ENCODE measurements at places on chromosomes 2 and 18. TPM values are rescaled to one million over a fixed set of nuclear protein-coding genes. Genes with fewer than 3 reads are reported as not detected.

CAVIN2 gene
- not detected for total RNA-seq

DIS3L2 gene
- 39.8 TPM for total RNA-seq

DNA sequence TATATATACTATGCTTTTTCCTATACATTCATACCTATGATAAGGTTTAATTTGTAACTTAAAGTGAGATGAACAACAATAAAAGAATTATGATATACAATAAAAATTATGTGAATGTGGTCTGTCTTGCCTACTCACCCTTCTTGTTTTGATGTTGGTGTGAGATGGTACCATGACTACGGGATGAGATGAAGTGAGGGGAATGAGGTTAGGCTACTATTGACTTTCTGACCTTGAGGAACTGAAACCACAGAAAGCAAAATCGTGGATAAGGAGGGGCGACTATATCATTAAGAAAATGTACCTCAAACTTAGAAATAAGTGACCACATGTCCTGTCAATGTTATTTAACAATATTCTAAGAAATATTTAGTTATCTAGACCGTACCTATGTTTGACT lies 103.9 kb upstream of the PPP1CB start:
- DNase-seq, result no peak

DNA sequence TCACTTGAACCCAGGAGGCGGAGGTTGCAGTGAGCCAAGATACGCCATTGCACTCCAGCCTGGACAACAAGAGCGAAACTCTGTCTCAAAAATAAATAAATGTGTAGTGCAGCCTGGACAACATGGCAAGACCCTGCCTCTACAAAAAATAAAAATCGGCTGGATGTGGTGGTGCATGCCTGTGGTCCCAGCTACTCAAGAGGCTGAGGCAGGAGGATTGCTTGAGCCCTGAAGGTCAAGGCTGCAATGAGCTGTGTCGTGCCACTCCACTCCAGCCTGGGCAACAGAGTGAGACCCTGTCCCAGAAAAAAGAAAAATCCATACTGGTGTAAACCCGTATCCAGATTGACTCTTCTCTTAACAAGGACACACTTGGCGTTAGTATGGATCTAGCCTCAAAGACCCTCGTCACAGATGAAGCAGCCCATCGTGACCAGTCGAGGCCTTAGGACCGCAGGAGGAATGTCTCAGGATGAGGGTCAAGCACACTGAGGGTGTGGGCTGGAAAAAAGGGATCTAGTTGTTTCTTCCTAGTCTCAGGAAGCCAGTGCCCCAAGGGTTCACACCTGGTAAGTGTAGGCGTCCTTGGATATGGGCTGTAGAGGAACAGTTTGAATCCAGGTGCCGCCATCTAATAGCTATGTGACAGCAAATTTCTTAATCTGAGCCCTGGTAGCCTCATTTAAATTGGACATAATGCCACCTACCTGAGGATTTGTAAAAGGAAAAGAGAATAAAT lies 4.0 kb upstream of the GPBAR1 start:
- DNase-seq, result no peak

DNA sequence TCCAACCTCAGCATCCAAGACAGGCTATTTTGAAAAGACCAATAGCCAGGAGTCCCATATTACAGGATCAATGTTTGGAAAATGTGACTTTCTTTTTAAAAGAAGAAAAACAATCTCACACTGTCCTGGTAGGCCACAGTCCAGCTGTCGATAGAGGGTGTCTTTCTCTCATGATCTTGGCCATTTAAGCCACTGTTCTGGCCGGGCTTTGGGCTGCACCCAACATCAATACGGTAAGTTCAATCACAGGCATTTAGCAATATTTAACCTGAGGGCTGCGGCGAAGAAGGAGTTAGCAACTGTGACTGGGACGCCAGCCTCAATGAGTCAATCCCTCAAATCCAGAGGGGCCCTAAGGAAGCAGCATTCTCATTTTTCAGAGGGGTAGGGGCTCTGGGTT lies 69.0 kb downstream of the CELF4 start:
- DNase-seq, result no peak

DNA sequence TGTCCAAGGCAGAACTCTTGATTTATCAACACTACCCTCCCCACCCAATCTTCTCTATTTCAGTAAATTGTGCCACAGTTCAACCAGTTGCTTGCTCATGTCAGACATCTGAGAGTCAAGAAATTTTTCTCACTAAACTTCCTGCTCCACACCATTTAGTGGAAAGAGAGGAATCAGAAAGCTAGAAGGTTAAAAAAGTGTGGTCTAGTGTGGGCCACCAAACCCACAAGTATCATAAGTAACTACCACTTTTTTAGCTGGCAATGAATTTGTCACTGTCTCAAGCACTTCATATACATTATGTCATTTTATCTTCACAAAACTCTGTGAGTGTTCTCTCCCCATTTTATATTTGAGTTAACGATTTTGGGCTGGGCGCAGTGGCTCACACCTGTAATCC lies 16.6 kb upstream of the MSTN start:
- no peak for DNase-seq

- DNase-seq, result no peak
Observed at GRCh38 chr2:144650907-144651306, 131.0 kb upstream of the ZEB2 start.

DNA sequence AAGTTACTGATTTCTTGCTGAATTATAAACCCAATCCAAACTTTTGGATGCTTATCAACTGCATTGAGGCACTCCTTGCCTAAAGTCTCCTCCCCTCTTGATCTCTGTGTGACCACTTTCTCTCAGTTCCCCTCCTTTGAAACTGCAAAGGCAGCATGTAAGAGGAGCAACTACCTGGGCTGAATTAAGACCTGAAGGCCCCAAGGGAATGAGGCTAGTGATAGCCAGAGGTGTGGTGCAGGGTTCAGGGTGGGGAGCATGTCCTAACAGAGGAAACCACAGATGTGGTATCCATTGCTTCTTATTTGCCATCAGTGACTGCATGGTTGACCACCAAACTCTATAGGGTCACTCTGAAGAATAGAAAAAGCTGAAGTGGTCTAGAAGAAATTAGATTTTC lies 557.9 kb downstream of the TNS1 start:
- no peak for DNase-seq

DNA sequence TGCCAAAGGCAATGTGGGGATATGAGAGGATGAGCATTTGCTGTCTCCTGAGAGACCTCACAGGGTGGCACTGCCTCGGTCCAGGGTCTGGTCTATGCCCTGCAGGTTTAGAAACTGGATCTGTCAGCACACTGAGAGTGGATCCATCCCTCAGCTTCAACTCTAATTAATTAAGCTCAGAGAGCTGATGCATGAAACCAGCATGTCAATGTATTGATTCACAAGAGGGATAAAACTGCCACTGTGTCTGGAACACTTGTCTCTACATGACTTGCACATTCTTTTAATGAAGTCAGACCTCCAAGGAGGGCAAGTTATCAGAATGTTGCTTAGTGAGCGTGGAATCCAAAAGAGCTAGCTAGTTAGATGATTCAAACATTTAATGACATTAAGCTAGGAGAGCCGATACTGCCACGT lies 22.5 kb upstream of the POLE4 start:
- no peak for DNase-seq

Data from activated naive CD8-positive, alpha-beta T cell treated with anti-CD3 and anti-CD28 coated beads, Interleukin-2, amount 10 ng/mL, durations not matched to agents 7 days and 5 days (primary cell).